Omental fat pad (tissue), 4 donors: ENCODE measurements at places on chromosomes 7 and 10. TPM values are rescaled to one million over a fixed set of nuclear protein-coding genes. Genes with fewer than 3 reads are reported as not detected.

Gene SPDYE8
- total RNA-seq: not detected

- no peak for DNase-seq
These were observed 110.2 kb upstream of the LRGUK start for GRCh38 chr7:134016942-134017303.

- no peak for DNase-seq
These were observed 50.8 kb downstream of the KCNH2 start for GRCh38 chr7:150927157-150927955.

- no peak for DNase-seq
These were observed 2.5 kb upstream of the PYROXD2 start for GRCh38 chr10:98417481-98417959.

- no peak for DNase-seq
These were observed 36.4 kb upstream of the ELN start for GRCh38 chr7:73991522-73992100.

GRCh38 chr7:104536956-104537355, 208.6 kb downstream of the LHFPL3 start:
- DNase-seq: no peak

- DNase-seq: no peak
These were observed 18.0 kb downstream of the ADAP1 start for GRCh38 chr7:936386-937054.
